ENCODE measurements at places on chromosomes 3 and 15.

- no peak for DNase-seq
- no peak overlapping the region for H3K27ac ChIP-seq
- H3K4me1 ChIP-seq, result no peaks in the 10 kb centered on the region
These were observed 55.8 kb upstream of the TSPAN3 start for GRCh38 chr15:77126529-77127326.

DNA sequence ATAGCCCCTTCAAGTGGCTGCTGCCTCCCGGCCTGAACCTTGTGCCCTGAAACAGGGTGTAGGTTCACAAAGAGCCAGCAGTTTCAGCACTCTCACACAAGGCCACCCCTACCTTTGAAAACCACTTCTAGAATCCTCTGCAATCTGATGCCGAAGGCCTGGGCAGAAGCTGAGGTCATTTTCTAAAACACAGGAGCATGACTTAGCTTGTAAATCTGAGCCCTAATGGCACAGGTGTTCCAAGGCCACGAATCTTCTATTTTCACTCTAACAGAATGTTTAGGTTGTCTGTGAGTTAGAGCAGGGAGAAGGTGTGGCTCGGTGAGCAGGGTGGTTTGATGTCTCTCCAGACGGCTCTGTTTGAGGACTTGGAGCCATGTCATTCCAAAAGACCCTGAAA, 62.3 kb downstream of the SYNM start:
- no peaks in the 10 kb centered on the region for H3K27me3 ChIP-seq
- no peak overlapping the region for H3K4me3 ChIP-seq
- DNase-seq, result peak; percentile 33
- no peak overlapping the region for H3K27ac ChIP-seq

- H3K27ac ChIP-seq, result no peak overlapping the region
- no peaks in the 10 kb centered on the region for H3K27me3 ChIP-seq
- H3K4me3 ChIP-seq, result no peak overlapping the region
These were observed 21.6 kb downstream of the ARHGAP31 start for GRCh38 chr3:119315600-119316312.

DNA sequence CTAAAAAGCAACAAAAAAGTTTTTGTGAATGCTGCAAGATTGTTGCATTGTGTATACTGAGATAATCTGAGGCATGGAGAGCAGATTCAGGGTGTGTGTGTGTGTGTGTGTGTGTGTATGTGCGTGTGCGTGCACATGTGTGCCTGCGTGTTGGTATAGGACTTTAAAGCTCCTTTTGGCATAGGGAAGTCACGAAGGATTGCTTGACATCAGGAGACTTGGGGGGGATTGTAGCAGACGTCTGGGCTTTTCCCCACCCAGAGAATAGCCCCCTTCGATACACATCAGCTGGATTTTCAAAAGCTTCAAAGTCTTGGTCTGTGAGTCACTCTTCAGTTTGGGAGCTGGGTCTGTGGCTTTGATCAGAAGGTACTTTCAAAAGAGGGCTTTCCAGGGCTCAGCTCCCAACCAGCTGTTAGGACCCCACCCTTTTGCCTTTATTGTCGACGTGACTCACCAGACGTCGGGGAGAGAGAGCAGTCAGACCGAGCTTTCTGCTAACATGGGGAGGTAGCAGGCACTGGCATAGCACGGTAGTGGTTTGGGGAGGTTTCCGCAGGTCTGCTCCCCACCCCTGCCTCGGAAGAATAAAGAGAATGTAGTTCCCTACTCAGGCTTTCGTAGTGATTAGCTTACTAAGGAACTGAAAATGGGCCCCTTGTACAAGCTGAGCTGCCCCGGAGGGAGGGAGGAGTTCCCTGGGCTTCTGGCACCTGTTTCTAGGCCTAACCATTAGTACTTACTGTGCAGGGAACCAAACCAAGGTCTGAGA, 4.7 kb downstream of the BHLHE40 start:
- no peak for DNase-seq
- H3K36me3 ChIP-seq, result no peaks in the 10 kb centered on the region
- H3K27ac ChIP-seq, result no peak overlapping the region
- H3K27me3 ChIP-seq, result peaks cover 11% of the 10 kb centered on the region

- no peaks in the 10 kb centered on the region for H3K36me3 ChIP-seq
- H3K27me3 ChIP-seq, result no peaks in the 10 kb centered on the region
- DNase-seq, result no peak
- H3K4me1 ChIP-seq, result no peaks in the 10 kb centered on the region
These were observed 33.1 kb upstream of the CCDC50 start for GRCh38 chr3:191296041-191296541.

- no peak overlapping the region for H3K27ac ChIP-seq
- no peaks in the 10 kb centered on the region for H3K36me3 ChIP-seq
- no peak overlapping the region for H3K4me3 ChIP-seq
These were observed 756.8 kb upstream of the LMCD1 start for GRCh38 chr3:7744850-7745249.

GRCh38 chr15:45138814-45139765, 9.3 kb downstream of the DUOX1 start:
- no peaks in the 10 kb centered on the region for H3K4me1 ChIP-seq
- DNase-seq, result no peak
- H3K27ac ChIP-seq, result no peak overlapping the region
- no peaks in the 10 kb centered on the region for H3K36me3 ChIP-seq
- no peak overlapping the region for H3K4me3 ChIP-seq

GRCh38 chr15:77869021-77869895, 208.3 kb downstream of the TBC1D2B start:
- H3K27me3 ChIP-seq, result no peaks in the 10 kb centered on the region
- DNase-seq, result no peak
- H3K4me3 ChIP-seq, result no peak overlapping the region
- no peak overlapping the region for H3K27ac ChIP-seq

DNA sequence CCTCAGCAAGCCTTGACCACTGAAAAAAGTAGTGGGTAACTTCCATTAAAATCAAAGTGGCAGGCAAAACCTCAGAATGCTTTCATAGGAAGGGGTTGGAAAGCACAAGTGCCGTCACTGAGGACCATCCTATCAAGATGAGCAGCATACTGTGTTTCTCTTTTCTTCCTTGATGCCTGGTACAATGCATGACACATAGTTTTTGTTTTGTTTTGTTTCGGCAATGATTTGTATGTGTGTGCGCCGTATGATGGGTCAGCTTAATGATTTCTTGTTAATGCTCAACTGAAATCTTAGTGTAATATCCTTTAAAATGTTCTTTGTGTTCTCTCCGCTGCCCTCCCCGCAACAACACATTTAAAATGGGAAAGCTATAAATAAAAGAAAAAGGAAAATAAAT, 476.4 kb upstream of the KCNMB2 start:
- H3K4me3 ChIP-seq, result no peak overlapping the region
- no peaks in the 10 kb centered on the region for H3K27me3 ChIP-seq
- H3K27ac ChIP-seq, result no peak overlapping the region
- H3K36me3 ChIP-seq, result no peaks in the 10 kb centered on the region
- no peak for DNase-seq

GRCh38 chr3:177607589-177607988, 410.3 kb upstream of the TBL1XR1 start:
- H3K27me3 ChIP-seq, result no peaks in the 10 kb centered on the region
- no peak overlapping the region for H3K27ac ChIP-seq
- H3K4me1 ChIP-seq, result no peaks in the 10 kb centered on the region
- no peaks in the 10 kb centered on the region for H3K36me3 ChIP-seq
- no peak for DNase-seq
- no peak overlapping the region for H3K4me3 ChIP-seq

DNA sequence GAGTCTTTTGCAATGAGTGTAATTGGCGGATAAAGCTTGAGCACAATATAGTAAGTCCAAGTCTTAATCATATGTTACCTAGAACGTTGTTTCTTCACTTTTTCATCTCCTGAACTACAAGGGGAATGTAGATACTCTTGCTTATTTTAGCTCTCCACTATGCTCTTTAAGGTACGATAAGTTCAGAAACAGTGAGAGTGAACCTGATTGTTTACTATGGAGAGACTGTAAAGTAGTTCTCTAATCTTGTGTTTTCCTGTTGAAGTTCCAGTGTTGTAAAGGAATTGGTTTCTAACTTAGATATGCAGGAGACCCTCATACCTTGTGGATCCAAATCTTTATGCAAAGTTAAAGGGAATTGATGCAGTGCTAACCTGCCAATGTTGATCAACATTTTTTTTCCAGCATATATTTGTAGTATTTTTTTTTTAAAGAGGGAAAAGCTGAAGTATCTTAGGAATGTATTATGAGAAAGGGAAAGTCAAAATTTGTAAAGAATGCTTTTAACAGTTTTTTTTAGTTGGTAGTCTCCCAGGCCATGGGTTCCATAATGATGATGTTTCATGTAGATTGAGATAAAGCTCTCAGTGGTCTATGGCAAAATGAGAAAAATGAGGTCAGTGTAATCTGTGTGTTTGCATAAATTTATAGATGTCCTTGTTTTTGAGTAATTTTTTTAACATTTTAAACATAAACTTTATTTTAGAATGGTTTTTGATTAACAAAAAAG, 14.9 kb downstream of the ATP11B start:
- H3K4me3 ChIP-seq, result no peak overlapping the region
- H3K27ac ChIP-seq, result no peak overlapping the region
- no peaks in the 10 kb centered on the region for H3K27me3 ChIP-seq
- no peak for DNase-seq
- H3K36me3 ChIP-seq, result no peaks in the 10 kb centered on the region

- no peak overlapping the region for H3K4me3 ChIP-seq
- H3K36me3 ChIP-seq, result peaks cover 22% of the 10 kb centered on the region
- H3K27me3 ChIP-seq, result no peaks in the 10 kb centered on the region
- H3K27ac ChIP-seq, result no peak overlapping the region
- DNase-seq, result no peak
These were observed 16.0 kb downstream of the CD200 start for GRCh38 chr3:112348943-112349342.

DNA sequence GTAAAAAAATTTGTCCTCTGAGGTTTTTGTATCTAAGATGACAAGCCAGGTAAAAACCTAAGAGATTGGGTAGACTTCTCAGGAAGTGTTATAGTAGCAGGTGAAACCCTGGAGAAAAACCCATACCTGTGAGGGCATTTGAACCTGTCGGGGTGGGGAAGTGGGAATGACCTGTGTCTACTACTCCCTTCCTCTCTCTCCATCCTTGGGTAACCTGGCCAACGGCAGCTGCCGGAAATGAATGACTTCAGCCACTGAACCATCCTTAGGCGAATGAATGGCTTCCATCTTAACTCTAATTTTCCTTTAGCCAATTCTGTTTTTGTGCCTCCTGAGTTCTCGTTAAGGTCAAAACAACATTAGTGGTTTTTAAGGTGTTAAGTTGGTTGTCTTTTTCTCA, 16.8 kb downstream of the GPR15 start:
- H3K4me3 ChIP-seq, result no peak overlapping the region
- H3K36me3 ChIP-seq, result no peaks in the 10 kb centered on the region
- H3K27me3 ChIP-seq, result peaks cover 1% of the 10 kb centered on the region
- no peak overlapping the region for H3K27ac ChIP-seq

DNA sequence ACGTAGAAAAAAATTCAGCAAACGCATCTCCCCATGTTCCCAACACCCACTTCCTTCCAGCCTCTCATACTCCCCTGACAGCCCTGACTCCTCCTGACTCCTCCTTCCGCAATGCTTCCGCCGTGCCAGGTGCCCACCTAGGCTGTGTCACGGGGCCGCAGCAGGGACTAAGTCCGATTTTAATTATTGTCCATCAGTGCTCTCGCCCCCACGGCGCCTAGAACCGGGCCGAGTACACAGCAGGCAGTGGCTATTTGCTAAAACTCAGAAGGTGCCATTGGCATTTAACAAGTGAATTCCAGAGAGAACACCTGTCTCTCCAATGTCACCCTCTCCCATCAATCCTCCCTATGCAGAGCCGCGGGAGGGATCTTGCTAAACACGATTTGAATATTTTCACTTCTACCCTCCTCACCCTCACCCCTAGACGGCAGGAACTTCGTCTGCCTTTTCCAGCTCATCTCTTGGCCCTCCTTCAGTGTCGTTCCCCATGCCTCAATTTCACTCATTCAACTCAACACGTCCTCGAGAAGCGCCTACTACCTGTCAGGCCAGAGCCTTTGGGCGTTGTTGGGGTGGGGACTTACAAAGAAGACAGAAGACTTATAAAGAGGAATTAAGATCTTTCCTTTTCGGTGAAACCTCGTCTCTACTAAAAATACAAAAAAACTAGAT, 11.5 kb upstream of the SHF start:
- no peak for DNase-seq
- H3K4me1 ChIP-seq, result no peaks in the 10 kb centered on the region
- H3K4me3 ChIP-seq, result peak overlapping the region; percentile 100
- no peak overlapping the region for H3K27ac ChIP-seq
- no peaks in the 10 kb centered on the region for H3K27me3 ChIP-seq

DNA sequence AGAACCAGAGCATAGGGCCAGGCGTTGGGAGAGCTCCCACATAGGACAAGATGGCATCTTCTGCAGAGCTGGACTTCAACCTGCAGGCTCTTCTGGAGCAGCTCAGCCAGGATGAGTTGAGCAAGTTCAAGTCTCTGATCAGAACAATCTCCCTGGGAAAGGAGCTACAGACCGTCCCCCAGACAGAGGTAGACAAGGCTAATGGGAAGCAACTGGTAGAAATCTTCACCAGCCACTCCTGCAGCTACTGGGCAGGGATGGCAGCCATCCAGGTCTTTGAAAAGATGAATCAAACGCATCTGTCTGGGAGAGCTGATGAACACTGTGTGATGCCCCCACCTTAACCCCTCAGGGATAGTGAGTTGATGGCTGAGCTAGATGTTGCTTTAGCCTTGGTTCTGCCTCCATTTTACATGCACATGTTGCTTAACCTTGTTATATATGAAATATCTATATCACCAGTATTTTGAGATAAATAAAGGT, at the start of gene PYDC2:
TSS of gene PYDC2 (plus strand) at position 51 of the 483 bp plus-strand sequence. CDS start at position 51, 0 bp downstream.
- no peak within 1 kb of the TSS for H3K4me3 ChIP-seq
- H3K4me1 ChIP-seq, result no peaks in the 10 kb centered on the region
- H3K27me3 ChIP-seq, result no peaks in the 10 kb centered on the region
- H3K36me3 ChIP-seq, result no peaks in the 10 kb centered on the region
- H3K27ac ChIP-seq, result no peak within 1 kb of the TSS
- DNase-seq, result no peak

DNA sequence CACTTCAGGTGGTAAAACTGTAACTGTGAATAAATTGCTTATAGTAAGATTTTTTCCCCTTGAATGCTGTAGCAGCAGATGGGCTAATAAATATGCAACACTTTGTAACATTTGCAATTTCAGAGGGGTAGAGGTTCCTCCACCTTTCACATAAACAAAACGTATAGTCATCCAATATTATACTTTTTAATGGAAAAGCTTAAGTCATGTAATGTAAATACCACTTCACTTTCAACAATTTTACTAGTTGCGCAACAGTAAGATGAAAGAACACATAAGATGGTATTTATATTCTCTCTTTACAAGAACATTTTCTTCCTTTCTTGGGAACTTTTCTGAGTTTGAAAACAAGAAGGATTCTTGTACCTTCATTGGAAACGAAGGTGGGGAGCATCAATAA, 56.6 kb upstream of the FAM3D start:
- no peak overlapping the region for H3K4me3 ChIP-seq
- DNase-seq, result no peak
- H3K4me1 ChIP-seq, result no peaks in the 10 kb centered on the region
- H3K27ac ChIP-seq, result no peak overlapping the region

- no peak overlapping the region for H3K4me3 ChIP-seq
- H3K27me3 ChIP-seq, result no peaks in the 10 kb centered on the region
- H3K4me1 ChIP-seq, result peaks cover 2% of the 10 kb centered on the region
These were observed 90.6 kb downstream of the CACNA1D start for GRCh38 chr3:53585049-53585448.

- H3K4me3 ChIP-seq, result no peak overlapping the region
- no peaks in the 10 kb centered on the region for H3K27me3 ChIP-seq
These were observed 195.7 kb upstream of the ATP11B start for GRCh38 chr3:182597621-182598041.
